ENCODE measurements at places on chromosomes 2 and 18. TPM values are rescaled to one million over a fixed set of nuclear protein-coding genes. Genes with fewer than 3 reads are reported as not detected.

The MDH1B gene
- total RNA-seq = 3.2 TPM

The CAPN13 gene
- total RNA-seq = not detected

The GNAL gene
- total RNA-seq = 0.69 TPM

The MCM6 gene
- 9.8 TPM for total RNA-seq

The KCNG2 gene
- 1.9 TPM for total RNA-seq
